ENCODE measurements at places on chromosomes 12 and 14.

GRCh38 chr12:49901026-49901425 lies 2.7 kb downstream of the FAIM2 start:
- DNase-seq, result no peak

DNA sequence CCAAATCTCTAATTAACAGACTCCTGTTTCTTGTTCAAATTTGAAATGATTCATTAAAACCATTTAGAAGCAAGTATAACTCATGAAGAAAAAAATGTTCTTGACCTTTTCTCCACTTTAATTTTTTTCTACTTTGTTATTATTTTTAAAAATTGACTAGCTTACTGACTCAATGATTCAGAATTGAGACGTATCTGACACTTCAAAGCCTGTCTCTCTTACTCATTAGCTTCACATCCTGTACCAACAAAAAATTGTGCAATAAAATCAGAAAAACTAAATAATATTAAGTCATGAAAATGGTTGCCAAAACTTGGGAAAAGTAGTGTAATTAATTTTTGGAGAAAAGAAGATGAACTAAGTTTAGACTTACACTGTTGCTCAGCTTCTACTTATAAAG lies 331.2 kb downstream of the SLC16A7 start:
- DNase-seq, result no peak

DNA sequence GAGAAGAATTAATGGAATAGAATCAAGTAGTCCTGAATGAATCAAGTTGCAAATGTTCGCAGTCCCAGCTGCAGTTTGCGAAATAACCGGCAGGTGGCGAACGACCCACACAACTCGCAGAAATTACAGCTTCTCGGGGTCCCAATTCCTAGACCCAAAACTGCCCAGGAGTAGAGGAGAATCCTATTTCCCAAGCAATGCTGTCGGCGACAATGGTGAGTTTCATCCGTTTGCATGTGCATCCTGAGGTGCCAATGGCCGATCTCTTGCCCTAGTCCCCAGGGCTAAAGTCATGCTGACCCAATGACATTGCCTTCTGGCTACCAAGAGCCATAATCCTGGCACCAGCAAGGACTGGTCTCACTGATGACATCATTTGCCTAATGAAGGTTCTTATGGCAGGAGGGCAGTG lies 8.5 kb upstream of the ASCL1 start:
- DNase-seq, result peak; percentile 3

DNA sequence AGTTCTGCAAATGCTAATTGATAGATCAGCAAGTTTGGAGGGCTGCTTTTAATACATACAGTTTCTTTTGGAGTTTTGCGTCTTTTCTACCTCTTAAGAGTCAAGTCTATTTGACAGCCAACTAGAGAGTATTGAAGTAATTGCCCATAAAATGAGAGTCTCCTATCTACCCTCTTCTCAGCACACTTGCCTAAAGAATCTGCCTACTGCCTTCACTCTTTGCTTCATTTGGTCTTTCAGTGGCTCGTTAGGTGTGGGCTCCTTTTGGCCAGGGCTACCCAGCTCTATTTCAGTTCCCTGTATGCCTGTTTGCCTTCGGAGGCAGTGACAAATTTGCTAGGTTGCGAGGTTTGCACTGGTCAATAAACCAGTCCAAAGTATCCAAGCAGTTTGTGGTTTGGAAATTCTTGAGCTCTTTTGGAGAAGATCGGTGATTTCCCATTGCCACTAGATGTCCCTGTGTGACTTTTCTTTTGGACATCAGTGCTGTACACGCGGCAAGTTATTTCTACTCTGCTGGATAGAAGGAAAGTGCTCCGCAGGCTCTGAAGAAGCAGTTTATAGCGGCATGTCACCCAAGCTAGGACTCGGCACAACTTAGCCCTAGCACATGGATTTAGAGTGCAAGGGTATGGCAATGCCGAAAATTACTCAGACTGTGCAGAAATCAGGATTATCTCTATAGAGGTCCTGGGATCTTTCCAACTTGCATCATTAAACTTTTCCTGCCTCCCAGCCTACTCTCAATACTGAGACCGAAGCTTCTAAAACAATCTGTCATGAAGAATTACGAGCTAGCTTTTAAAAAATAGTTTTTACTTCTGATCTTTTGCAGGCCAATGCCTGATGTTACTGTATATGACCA lies 38.6 kb downstream of the MGST1 start:
- DNase-seq, result peak; percentile 41

- no peak for DNase-seq
Observed at GRCh38 chr14:89209558-89209957, 207.5 kb downstream of the FOXN3 start.

DNA sequence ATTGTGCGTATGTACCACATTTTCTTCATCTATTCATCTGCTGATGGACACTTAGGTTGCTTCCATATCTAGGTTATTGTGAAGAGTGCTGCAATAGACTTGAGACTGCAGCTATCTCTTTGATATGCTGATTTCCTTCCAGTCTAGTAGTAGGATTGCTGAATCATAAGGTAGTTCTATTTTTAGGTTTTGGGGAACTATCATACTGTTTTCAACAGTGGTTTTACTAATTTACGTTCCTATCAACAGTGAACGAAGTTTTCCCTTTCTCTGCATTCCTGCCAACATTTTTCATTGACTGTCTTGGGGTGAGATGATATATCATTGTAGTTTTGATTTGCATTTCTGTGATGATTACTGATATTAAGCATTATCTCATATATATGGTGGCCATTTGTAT lies 482.2 kb downstream of the SLC16A7 start:
- DNase-seq, result no peak

GRCh38 chr14:61025251-61026223 lies 44.5 kb downstream of the SLC38A6 start:
- DNase-seq, result peak; percentile 57

GRCh38 chr14:53606203-53606602 lies 350.4 kb downstream of the BMP4 start:
- DNase-seq, result no peak

DNA sequence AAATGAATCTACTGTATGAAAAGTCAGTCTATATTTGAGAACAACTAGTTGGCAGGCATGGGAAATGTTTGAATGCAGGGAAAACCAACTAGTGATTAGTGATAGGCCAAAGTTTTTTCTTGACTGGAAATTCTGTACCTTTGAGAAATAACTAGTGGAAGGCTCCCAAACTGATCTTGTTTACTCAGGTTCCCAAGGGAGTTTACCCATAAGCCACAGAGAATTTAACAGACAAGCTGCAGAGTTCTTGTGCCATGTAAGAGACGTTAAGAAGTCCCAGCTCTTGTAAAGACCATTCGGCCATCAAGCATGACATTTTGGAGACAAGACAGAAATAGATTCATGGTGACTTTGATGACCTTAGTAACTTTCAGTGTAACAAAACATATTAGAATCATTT lies 1882.8 kb upstream of the SEL1L start:
- DNase-seq, result no peak

- no peak for DNase-seq
Observed at GRCh38 chr14:24795406-24795805, 161.4 kb upstream of the GZMB start.

GRCh38 chr14:58733451-58734208 lies 95.9 kb downstream of the DACT1 start:
- DNase-seq, result no peak

GRCh38 chr12:127861406-127861805 lies 405.6 kb upstream of the TMEM132C start:
- DNase-seq, result no peak

- no peak for DNase-seq
Observed at GRCh38 chr12:18683327-18684013, 54.3 kb downstream of the PLCZ1 start.

GRCh38 chr14:32469388-32470160 lies 140.5 kb downstream of the AKAP6 start:
- DNase-seq, result no peak

DNA sequence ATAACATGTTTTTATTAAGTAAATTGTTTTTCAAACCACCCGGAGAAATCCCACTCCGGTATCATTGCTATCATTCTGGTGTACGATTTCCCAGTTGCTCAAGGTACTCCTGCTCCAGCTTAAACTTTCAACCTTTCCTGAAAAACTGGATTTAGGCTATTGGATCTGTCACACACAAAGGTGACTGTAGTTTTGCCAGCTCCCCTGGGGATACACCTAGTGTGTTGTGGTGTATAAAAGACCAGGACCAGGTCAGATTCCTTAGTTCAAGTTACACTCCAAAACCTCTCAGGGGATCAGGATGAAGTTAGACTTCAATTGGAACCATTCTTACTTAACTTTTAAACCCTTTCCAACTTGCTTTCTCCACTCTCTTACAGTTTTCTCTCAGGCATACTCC lies 303.9 kb downstream of the NOVA1 start:
- no peak for DNase-seq

DNA sequence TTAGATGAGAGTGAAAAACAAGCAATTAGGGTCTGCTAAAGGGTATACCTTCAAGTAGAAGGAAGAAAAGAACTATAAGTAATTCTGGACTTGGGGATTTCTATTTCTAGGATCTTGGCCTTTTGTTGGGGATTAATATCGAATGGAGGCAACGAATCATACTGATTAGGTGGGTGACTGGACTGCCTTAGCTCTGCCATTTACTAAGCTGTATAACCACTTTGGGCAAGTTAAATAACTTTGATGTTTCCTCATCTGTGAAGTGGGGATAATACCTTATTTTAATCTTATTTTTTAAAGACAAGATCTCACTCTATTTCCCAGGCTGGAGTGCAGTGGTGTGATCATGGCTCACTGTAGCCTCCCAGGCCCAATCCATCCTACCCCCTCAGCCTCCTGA lies 6.6 kb downstream of the IKBIP start:
- DNase-seq, result no peak

GRCh38 chr14:106528717-106529116 lies 1002.3 kb downstream of the TMEM121 start:
- no peak for DNase-seq

DNA sequence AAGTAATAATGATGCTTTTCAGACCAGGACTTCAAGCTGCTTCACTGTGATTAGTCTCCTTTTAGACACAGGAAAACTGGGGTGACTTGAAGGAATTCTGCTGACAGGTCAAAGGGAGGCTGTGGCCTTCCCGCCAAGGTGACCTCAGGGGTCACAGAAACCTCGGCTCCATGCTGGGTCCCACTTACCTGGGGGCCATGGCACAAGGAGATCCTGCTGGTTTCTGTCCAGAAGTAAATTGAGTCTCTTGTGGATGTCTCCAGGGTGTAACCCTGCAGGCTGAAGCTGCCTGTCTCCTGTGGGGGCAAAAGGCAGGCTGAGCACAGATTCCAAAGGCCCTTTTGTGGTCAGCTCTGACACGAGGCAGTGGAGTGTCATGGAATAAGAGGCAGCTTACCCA lies 138.7 kb upstream of the MED13L start:
- DNase-seq, result no peak

DNA sequence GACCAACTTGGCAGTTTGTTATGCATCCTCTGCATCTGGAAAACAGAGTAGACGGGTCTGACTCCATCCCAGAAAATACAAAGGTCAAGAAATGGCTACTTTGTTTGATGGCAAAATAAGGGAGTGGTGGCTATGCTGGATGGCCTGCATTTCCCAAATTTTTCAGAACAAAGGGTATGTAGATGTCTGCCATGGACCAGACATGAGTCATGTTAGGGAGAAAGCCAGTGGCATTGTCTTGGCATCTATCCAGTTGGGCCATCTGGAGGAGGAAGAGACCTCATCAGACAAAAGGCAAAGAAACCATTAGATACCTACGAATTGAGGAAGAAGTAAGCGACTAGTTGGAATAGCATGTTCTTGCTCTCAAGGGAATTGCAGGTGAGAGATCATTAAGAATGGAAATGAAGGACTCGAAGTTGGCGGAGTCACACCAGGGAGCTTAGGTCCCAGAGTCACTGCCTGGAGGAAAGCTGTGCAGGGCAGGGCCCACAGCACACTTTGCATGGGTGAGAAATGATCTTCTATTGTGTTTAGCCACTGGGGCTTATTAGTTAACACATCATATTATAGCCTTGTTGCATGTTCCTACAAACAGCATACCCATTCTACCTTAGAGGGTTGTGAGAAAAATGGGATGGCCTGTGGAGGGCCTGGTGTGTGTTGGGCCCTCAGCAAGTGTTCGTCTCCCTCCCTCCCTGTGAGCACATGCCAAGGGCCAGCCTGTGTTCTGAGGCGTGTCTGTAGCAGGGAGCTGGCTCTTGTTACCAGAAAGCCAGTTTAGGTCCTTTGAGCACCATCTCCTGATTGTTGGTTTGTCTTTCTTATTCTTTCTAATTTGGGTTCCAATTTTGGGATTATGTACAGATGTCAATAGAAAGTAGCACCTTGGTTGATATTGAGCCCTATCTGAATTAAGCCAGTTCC lies 119.4 kb downstream of the KTN1 start:
- no peak for DNase-seq

DNA sequence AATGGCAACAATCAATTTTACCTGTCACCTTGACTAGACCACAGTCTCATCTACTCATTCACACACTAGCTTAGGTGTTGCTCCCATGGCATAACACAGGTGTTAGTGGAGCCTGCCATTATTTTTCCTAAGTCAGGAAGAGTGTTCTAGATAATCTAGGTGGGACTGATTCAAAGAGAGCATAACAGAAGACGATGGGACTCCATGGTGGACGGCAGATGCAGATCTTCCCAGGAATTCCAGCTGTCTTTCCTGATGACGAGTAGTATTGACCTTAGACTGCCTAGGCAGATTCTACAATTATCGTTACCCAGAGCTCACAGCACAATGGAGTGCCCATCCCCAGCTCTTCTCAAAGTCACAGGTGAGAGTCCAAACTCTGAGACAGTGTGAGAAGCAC lies 589.0 kb downstream of the TMEM121 start:
- DNase-seq, result no peak

DNA sequence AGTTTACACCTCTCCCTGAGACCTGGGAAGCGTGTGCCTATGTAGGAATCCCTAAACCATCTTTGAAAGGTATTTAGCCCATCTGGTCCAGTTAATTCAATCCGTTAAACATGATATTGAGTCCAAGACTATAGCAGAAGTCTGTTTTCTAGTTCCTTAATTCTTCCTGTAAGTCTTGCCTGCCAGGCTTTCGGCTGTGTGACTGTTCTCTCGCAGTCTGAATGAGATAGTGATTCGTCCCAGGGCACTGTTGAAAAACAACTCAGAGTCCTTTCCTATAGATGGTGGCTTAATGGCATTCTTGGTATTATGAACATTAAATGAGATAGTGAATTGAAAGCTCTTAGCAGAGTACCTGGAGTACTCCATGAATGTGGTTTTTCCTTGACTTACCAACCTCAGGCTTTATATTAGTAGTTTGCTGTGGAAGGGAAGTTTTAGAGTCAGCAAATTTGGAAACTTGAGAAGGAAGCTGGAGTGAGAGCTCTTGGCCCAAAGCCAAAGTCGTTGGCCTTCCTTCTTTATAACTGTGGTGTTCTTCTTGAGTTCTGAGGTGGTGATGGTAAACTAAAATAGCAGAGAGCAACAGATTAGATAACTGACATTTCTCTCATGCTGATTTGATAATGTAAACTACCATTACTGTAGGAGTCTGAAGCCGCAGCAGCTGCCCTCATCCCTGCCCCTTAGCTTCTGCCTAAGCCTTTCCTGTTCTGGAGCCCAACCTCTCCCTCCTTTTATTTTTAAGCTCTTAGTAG lies 76.5 kb downstream of the TGFB3 start:
- no peak for DNase-seq

Data from AG04450 (cell line).